ENCODE measurements at places on chromosomes 16 and 17.

DNA sequence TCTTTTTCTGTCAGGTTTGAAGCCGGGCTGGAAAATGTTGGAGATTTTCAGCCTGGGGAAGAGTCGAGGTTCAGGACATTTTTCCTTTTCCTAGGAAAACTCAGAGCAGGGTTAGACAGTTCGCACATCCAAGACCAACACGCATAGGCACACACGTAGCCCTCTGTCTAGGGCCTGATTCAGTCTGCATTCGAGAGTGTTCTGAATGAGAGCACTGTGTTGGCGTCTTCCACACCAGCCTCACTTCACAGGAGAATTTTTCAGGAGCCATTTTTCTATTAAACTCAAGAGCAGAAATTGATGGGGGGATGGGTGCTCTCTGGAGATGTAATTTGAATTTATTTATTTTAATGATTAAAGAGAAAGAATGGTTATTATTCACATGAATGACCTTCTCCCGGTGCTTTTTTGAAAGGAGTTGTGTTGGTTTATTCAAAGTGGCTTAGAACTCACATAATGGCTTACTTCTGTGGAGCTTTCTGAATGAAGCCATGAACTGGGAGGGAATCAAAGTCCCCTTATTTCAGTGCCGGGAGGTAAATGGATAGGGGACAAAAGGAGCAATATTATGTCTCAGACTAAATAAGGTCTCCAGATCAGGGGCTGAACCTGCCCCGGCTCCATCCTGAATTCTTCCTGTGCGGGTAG lies 194.3 kb downstream of the CCDC182 start:
- DNase-seq = no peak

DNA sequence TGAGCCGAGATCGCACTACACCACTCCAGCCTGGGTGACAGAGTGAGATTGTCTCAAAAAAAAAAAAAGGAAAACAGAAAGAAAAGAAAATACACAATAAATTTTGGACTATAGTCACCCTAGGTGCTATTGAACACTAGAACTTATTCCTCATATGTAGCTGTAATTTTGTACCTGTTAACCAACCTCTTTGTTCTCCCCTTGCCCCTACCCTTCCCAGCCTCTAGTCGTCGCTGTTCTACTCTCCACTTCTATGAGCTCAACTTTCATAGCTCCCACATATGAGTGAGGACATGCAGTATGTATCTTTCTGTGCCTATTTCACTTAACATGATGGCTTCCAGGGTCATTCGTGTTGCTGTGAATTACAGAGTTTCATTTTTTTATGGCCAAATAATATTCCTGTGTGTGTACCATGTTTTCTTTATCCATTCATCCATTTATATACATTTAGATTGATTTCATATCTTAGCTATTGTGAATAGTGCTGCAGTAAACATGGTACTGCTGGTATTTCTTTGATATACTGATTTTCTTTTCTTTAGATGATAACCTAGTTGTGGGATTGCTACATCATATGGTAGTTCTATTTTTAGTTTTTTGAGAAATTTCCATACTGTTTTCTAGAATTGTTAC lies 28.3 kb downstream of the VPS35L start:
- peak; percentile 30 for DNase-seq

GRCh38 chr16:49503256-49504022 lies 129.8 kb downstream of the C16orf78 start:
- DNase-seq = no peak

GRCh38 chr16:78768718-78769117 lies 669.3 kb downstream of the WWOX start:
- DNase-seq = peak; percentile 68

DNA sequence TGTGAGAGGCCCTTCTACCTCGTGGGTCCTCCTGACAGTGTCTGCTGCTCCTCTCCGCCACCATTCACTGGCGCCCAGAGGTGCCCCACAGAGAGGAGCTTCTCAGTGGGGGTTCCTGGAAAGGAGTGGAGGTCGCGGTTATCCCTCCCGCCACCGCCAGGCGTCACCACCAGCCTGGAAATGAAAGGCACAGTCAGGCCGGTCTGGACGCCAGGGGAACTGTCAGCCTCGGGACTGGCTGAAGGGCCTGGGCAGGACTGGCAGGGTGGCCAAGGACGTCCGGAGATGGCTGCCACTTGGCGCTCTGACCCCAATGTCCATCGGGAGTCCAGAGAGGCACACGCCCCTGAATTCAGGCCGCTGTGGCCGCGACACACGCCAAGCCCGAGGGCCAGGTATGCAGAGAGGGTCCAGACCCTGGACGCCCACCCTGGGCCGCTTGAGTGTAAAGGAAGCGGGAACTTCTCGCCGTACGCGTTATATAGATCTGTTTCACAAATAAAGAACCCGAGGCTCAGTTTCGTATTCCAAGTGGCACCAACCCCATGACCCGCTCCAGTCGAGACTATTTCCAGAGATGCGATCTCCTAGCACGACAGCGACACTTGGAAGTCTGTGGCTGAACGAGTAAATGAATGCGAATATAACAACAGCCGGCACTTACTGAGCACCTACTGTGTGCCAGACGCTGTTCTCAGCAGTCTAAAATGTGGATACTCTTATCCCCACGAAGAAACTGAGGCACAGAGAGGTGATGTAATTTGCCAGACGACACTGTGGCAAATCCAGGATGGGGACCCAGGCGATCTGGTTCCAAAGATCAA lies 7.6 kb upstream of the NXPH3 start:
- DNase-seq = peak; percentile 94

- no peak for DNase-seq
Measured at GRCh38 chr16:23821875-23822688, 13.7 kb upstream of the PRKCB start.
